ENCODE measurements at places on chromosomes 11 and 22.
A peak's percentile ranks its signal among the peaks of the same experiment; 100 is the strongest.

GRCh38 chr22:40634119-40634903 lies 2.2 kb downstream of the MRTFA start:
- no peak for DNase-seq

- DNase-seq: no peak
Measured at GRCh38 chr11:64865286-64866172, 12.9 kb downstream of the EHD1 start.

DNA sequence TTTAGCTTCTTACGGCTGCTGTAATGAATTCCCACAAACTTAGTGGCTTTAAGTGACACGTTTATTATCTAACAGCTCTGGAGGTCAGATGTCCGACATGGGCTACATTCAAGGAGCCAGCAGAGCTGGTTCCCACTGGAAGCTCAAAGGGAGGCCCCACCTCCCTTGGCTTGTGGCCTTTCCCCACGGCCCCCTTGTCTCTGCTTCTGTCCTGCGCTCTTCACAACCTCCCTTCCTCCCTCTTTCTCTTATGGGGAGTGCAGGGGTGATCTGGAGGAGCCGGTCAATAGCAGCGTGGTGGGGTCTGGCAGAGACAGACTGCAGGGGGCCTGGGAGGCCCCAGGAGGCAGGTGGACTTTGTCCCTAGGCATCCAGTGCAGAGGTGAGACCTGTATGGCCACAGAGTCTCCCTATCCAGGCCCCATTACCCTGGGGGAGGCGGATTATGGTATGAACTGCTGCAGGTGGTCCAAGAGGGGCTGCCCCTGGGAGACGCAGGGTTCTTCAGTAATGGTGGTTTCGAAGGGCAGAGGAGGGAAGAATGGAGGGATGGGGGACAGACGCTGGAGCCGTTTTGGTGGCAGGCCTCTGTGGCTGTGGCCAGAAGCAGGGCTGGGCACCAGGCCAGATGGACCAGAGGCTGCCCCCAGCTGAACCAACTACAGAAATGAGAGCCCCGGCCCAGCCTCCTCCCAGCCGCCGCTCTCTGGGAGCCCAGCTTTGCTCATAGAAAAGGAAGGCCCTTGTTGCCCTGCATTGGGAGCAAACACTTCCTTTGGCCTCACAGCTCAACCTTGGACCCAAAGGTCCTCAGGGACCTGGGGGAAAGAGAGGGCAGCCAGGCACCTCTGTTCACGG lies 30.7 kb upstream of the KCNQ1OT1 start:
- no peak for DNase-seq

GRCh38 chr22:41699264-41700107 lies at the start of gene MEI1:
Gene MEI1, plus strand, starts transcription at chr22:41699503. Its CDS starts 36 bp downstream, at chr22:41699539.
- peak; percentile 63 for DNase-seq

DNA sequence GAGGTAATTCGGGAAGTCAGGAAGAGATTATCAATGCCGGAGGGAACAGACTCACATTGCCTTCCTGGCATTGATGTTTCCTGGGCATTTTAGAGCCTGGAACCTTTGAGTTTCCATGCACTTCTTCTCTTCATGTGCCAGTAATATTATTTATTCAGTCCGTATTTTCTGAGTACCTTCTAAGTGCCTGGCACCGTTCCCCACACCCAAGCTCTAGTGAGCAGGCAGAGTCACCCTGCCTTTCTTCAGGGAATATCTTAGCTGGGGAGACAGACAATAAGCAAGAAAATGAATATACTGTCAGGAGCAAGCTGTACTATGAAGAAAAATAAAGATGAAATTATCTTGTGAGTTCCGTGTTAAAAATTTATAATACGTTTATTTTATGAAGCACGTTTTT lies 136.2 kb upstream of the SEZ6L start:
- no peak for DNase-seq

- DNase-seq: peak; percentile 83
Measured at GRCh38 chr11:45771193-45771565, 33.8 kb upstream of the SLC35C1 start.

DNA sequence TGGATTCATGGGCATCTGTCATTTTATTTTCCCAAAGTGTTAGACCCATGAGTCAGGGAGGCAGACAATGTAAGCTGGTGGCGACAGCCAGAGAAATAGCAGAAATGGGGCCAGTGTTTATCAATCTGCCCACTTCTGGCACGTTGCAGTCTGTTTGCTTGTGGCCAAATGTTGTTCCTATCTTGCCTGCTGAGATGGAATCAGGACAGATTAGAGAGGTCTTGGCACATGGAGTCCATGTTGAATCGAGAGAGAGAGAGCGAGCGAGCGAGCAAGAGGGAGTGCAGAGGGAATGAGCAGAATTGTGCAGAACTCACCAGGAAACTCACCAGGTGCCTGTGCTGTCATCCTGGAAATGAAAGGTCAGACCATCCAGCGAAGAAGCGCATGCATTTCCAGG lies 21.9 kb upstream of the PARVG start:
- no peak for DNase-seq
